ENCODE measurements at places on chromosomes 1 and 21.

DNA sequence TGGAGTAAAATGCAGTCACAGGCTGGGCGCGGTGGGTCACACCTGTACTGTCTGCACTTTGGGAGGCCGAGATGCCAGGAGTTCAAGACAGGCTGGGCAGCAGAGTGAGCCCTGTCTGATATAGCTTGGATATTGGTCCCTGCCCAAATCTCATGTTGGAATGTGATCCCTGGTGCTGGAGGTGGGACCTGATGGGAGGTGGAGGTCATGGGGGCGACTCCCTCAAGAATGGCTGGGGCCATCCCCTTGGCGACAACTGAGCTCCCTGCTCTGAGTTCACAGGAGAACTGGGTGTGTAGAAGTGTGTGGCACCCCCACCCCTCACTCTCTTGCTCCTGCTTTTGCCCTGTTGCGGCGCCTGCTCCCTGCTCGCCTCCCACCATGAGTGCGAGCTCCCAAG lies 11.5 kb upstream of the PDXK start:
- no peak for DNase-seq

- DNase-seq = no peak
Observed at GRCh38 chr1:52677076-52677806, 20.9 kb downstream of the COA7 start.

DNA sequence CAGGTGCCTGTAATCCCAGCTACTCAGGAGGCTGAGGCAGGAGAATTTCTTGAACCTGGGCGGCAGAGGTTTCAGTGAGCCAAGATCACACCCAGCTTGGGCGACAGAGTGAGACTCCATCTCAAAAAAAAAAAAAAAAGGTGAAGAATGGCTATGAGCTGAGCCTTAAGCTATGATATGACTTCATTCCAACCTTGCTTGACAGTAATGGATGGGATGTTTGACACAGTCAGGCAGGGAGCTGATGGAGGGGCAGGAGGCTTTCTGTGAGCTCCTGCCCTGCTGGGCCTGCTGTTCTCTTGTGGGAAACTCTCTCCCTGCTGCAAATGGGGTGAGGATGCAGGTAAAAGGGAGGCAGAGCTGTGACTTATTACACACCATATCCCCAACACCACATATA lies 27.6 kb downstream of the NCF2 start:
- DNase-seq = no peak

GRCh38 chr21:38455403-38455802 lies 42.9 kb downstream of the ERG start:
- no peak for DNase-seq

DNA sequence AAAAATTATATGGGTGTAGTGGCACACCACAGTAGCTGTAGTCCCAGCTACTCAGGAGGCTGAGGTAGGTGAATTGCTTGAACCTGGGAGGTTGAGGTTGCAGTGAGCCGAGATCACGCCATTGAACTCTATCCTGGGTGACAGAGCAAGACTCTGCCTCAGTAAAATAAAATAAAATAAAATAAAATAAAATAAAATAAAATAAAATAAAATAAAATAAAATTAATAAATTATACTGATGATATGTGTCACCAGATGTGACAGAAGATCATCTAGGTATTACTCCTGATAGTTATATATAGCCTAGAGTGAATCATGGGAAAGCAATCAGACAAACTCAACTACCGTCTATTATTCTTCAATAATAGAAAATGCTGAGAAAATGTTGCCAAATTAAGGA lies 972.5 kb downstream of the MRPL39 start:
- DNase-seq = no peak

DNA sequence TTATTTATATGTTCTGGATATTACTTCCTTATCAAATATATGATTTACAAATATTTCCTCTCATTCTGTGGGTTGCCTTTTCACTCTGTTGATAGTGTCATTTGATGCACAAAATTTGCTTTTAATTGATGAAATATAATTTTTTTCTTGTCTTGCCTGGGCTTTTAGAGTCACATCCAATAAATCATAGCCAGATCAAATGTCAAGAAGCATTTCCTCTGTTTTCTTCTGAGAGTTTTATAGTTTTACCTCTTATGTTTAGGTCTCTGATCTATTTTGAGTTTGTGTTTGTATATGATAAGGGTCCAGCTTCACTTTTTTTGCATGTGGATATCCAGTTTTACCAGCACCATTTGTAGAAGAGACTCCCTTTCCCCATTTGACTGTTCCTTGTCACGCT lies 29.5 kb downstream of the CD46 start:
- DNase-seq = no peak

- DNase-seq = no peak
Observed at GRCh38 chr1:3779912-3780416, 7.4 kb downstream of the SMIM1 start.

DNA sequence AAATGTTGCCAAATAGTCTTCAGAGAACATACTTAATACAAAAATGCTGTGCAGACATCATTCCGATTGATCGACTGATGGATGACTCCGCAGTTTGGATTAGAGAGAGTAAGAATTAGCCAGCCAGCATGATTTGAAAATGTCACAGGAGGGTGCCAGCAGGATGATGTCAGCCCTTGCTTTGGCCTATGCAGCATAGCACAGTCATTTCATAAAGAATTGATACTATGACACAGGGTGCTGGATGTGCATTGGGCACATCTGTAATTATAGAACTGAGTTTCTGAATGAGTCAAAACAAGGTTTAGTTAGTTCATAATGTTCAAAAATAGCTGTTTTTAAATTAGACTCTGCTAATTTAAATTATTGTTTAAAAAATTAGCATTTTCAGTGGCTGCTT lies 21.6 kb upstream of the TRAF5 start:
- no peak for DNase-seq

GRCh38 chr1:47399846-47400155 lies 16.3 kb upstream of the FOXE3 start:
- no peak for DNase-seq

- no peak for DNase-seq
Observed at GRCh38 chr1:162570718-162571117, 9.2 kb downstream of the UAP1 start.

GRCh38 chr1:54741531-54741930 lies 22.8 kb downstream of the PARS2 start:
- DNase-seq = no peak

- DNase-seq = no peak
Observed at GRCh38 chr1:180693564-180694244, 61.9 kb downstream of the XPR1 start.
